ENCODE measurements at places on chromosomes 4 and X.

GRCh38 chr4:153154007-153154975 lies 50.0 kb upstream of the TRIM2 start:
- no peak for DNase-seq

GRCh38 chr4:141389649-141390048 lies 169.0 kb downstream of the ZNF330 start:
- no peak for DNase-seq

DNA sequence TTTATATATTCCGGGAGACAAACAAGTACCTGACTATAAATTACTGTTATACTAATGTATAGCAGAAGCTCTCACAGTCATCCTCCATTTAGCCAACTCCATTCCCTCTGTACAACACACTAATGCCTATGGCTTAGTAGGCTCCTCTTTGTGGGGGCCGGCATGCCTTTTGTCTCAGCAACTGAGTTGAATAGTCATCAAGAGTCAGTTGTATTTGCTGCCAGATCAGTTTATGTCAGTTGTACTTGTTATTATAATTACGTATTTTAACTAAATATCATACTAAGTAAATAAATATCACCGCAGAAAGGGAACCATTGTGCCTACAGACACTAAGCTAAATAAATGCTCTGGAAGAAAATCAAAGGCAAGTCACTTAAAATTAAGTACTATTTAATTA lies 9.9 kb downstream of the PRMT9 start:
- DNase-seq: no peak

DNA sequence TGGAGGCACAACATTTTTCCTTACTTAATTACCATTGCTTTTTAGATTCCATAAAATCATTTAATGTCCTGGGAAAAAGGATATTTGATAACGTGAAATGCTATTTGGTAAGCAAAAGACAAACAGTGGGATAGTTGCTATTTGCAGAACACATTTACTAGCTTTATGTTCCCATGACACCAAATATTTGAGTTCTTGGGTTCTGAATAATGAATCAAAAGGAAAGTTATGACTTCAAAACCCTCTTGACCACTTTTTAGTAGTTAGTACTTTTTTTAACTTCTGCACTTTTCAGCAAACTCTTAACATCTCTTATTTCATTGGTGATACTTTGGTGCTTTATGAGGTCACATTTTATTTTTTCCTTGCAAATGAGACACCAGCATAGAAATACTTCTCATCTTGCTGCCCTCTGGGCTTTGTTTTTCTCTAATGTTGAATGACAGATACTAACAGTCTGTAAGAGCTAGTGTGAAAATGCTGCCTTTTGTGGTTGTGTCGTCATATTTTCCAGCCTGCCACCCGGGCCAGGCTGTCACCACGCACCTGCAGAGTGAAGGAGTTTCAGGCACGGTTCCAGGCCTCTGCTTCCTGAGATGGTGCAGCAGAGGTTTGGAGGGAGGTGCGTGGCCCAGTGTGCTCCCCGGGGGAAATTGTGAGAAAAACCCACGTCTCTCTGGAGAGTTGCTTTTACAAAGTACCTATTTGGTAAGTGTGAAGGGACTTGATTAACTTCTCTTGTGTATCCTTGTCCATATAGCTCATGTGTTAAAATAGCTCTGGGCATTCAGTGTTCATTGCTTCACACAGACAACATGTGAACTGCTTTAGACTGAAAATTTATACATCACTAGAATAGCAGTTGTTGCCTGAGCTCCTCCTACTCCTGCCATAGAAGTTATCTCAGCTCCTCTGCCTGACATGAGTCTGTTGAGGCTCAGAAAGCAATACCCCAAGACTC lies 34.7 kb downstream of the MSL3 start:
- peak; percentile 23 for DNase-seq

GRCh38 chr4:132334081-132334480 lies 815.0 kb upstream of the PCDH10 start:
- no peak for DNase-seq

- DNase-seq: no peak
Observed at GRCh38 chrX:22047468-22047867, 15.3 kb downstream of the PHEX start.

GRCh38 chr4:11014199-11014598 lies 329.6 kb upstream of the CLNK start:
- DNase-seq: no peak

GRCh38 chr4:81651243-81651899 lies 179.7 kb upstream of the RASGEF1B start:
- DNase-seq: no peak

DNA sequence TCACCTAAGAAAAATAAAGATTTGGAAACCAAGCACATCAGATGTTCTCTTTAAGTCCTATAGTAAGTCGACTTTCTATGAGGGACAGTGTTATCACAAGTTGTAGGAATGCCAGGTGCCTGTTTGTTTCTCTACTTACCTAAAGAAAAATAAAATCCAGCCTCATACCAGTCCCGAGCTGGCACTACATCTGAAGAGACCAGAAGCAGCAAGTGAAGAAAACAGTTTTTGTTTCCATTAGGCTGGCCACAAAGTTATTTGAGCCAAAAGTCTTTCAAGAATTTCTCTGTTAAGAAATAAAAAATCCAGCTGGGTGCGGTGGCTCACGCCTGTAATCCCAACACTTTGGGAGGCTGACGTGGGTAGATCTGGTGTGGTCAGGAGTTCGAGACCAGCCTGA lies 10.8 kb upstream of the PPARGC1A start:
- no peak for DNase-seq

GRCh38 chr4:184649971-184650855 lies 675 bp downstream of the PRIMPOL start:
- DNase-seq: no peak

DNA sequence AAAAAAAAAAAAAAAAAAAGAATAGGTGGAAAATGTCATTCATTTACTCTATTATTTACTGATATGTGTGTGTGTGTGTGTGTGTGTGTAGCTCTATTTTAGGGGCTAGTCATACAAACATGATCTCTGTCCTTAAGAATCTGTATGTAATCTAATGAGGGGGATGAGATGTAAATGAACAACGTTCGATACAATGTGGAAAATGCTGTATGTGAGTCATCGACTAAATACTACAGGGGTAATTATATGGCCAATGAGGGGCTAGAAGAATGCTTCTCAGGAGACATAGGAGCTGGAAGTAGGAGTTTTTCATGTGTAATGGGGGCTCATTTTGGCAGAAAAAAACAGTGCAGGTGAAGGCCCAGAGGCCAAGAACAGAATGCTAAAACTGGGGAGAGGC lies 41.9 kb downstream of the LEF1 start:
- no peak for DNase-seq

DNA sequence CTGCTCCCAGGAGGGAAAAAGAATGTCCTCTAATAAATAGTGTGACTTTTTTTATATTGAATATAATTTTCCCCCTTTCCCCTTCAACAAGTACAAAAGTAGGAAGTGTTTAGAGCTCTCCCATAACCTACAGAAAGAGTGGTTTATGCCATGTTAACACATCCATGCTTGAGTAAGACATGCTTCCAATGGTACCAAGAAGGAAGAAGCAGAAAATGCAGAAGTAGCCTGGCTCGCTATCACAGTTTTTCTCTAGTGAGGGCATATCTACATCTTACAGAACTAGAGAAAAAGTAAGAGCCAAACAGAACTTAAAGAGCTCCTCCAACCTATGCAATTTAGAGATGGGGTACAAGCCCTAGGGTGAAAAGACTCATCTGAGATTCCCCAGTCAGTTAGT lies 82.5 kb downstream of the ARHGEF9 start:
- no peak for DNase-seq

All from stimulated activated CD8-positive, alpha-beta memory T cell treated with anti-CD3 and anti-CD28 coated beads, Interleukin-12 subunit alpha, Interleukin-12 subunit beta, amount 100 ng/mL, for 1 hour (primary cell).